Right hindlimb (tissue), 1 donor: ENCODE measurements at places on chromosomes 11 and 22.

DNA sequence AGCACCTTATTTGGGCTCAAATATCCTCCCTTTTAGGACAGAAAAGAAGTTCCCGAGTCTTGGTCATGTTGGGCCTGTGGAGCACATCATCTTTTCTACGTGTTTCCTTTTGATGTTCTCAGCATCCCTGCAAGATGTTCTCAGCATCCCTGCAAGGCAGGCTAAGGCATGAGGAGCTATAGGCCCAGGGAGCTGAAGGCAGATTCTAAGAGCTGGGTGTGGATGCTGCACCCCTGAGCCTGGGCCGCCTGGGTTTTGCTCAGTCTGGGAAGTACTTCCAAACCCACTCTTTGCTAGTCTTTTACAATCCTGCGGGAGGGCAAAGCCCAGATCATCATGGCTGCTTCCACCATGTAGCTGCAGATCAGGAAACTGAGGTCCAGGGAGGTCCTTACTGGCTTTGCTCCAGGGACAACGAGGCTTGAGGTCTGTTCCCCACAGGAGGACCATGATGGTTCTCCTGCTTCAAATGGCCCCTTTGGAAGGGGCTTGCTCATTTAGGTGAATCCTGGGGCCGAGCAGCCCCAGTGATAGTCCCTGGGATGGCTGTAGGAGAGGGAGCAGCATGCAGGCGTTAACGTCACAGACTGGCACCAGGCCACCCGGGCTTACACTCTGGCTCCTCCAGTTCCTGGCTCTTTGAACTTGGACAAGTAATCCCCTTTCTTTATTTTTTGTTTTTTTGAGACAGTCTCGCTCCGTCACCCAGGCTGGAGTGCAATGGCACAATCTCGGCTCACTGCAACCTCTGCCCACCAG lies 10.6 kb downstream of the LRRC75B start:
- DNase-seq: no peak

GRCh38 chr22:38901111-38901641 lies 29.2 kb upstream of the CBX6 start:
- DNase-seq: no peak

DNA sequence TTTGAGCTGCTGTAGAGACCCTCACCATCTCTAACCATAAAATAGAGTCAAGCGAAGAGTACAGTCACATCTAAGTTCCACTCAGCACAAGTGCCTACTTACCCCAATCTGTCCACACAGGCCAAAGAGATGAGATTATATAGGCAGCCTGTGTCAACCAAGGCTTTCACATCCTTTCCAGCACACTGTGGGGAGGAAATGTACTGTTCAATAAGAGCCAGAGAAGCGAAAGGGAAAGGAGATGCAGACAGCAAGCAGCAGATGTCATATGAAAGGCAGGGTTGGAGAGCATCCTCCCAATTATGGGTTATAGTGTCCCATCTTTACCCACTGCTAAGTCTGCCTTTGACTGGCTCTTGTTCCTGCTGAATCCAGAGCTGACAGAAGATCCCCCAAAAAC lies 16.4 kb downstream of the NRIP3 start:
- no peak for DNase-seq

DNA sequence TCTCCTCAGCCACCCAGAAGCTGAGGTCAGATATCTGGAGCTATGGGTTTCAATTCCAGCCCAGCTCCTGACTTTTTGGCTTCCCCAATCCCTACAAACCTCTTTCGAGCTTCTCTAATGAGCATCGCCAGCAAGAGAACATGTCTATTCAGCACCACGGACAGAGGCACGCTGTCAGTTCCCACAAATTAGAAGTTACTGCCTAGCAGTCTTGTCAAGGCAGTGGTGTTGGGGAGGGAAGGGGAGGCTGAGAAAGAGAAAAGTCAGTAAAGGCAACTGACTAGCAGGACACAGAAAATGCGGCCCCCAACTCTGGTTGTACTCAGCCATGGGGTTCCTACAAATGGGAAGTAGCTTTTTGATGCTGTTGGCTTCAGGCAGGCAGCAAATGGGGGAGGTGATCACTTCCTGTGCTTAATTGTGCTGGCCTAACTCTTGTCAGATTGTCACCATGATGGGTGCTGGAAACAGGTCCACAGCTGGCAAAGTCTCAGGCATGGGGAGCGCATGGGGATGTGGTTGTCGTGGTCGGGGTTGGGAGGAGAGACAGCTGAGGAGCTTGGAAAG lies 205.9 kb downstream of the ST3GAL4 start:
- DNase-seq: peak; percentile 80

- no peak for DNase-seq
Observed at GRCh38 chr11:134512571-134513538, 100.8 kb upstream of the B3GAT1 start.

GRCh38 chr22:23053051-23053707 lies 17.1 kb upstream of the GNAZ start:
- DNase-seq: no peak

GRCh38 chr22:47446821-47447810 lies 684.7 kb downstream of the TBC1D22A start:
- no peak for DNase-seq

- DNase-seq: no peak
Observed at GRCh38 chr11:36403661-36404060, 106.4 kb downstream of the TRAF6 start.

DNA sequence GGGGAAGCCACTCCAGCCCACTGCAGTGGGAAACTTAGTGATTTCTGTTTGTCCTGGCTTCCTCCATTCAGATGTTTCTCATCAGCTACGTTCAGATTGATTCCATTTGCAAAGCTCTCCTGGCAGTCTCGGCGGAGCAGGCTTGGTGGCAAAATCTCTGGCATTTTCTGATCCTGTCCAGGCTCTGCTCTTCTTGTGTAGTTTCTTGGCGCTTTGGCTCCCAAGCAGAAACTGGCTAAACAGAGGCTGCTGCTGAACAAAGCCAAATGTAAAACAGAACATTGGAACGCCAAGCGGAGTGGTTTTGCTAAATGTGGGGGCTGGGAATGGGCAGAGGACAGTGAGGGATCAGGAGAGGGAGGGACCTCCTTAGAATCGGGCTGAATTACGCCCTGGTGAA lies 36.7 kb downstream of the ADAMTS8 start:
- DNase-seq: peak; percentile 33
